Kidney tubule cell (primary cell): ENCODE measurements at places on chromosomes 16 and 17.

DNA sequence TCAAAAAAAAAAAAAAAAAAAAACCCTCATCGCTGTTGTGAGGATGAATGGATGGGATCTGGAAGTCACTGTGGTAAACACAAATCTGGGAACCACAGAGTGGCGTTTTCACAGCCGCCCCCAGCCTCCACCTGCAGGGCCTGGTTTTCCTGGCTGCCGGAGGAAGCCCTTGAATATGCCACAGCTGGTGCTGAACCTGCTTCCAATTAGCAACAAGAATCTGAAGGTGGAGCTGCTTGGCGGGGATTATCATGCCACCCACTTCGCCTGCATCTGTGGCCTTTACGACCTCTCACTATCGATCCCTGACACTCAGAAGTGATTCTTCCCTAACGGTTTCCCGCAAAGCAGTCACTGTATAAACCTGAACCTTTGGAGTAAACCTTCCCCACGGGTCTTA is 16.1 kb downstream of the MRM3 start:
- no peak for DNase-seq

DNA sequence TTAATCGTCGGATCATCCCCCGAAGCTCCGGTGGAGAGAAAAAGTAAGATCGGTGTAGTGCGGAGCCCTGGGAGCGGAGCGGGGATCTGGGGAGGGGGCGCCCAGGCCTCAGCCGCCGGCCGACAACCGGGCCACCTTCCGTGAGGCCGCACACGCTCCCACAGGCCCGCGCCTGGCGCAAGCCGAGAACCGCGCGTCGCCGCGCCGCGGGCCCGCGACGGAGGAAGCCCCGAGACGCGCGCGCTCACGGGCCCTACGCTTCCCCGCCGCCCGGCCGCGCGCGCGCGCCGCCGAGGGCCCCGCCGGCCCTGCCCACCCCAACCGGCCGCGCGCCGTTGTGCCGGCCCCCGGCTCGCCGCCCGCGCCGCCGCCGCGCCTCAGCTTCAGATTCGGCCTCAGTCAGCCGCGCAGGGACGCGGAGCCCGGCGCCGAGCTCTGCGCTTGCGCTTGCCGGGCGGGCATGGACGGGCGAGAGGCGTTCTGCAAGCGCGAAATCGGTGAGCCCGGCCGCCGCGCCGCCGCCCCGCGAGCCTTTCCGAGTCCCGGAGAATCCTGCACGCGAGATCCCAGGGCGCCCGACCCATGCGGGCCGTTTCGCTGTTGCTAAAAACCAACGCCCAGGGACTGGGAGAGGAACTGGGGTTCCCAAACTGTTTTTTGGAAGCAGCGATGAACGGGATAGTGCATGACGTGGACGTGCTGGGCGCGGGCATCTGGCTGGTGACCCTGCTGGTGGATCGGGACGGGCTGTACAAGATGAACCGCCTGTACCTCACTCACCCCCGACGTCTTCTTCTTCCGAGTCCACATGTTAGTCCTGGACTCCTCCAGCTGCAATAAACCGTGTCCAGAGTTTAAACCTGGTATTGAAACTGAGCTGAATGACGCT is 28.0 kb upstream of the LRRC37A start:
- peak; percentile 88 for DNase-seq

DNA sequence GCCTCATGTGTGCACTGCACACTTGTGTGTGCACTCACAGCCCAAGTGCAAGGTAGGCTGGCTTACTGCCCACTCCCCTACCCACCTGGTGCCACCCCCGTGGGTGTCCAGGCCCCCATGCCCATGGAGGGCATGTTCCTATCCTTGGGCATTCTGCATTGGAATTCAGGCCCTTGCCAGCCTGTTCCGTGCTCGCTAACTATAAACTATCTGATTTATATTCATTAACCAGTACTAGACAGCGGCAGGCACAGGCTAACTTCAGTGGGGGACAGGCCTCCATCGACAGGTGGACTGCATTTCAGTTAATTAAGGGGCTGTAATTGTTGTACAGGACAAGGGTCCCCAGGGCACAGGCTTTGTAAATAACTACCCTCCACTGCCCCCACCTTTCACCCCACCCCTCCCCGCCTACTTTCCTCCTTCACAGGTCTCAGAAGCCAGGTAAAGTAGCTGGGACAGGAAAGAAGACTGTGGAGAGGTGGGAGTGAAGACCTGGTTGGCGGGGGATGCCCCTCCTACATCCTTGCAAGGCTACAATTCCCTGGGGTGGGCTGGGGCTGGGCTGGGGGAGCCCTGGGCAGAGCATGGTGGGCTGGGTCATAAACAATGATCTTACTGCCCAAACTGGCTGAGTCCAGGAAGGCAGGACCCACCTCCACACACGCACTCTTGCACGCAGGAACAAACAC is 119.0 kb upstream of the LHX1 start:
- no peak for DNase-seq

DNA sequence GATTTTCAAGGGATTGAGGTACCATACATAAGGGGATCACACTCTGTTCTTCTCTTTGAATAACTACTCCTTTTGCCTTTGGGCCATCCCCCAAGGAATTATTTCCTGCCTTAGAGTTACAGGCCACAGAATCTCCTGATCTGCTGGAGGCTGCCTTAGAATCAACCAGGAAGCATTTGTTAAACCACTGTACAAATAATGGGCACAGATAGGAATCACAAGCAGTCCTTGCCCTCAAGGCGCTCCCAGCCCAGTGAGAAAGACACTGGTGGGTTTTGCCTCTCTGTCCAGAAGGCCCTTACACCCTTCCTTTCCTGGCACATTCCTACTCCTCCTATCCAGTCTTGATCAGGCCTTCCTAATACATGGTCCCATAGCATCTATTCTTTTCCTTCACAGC is 45.9 kb downstream of the MRTFB start:
- no peak for DNase-seq

DNA sequence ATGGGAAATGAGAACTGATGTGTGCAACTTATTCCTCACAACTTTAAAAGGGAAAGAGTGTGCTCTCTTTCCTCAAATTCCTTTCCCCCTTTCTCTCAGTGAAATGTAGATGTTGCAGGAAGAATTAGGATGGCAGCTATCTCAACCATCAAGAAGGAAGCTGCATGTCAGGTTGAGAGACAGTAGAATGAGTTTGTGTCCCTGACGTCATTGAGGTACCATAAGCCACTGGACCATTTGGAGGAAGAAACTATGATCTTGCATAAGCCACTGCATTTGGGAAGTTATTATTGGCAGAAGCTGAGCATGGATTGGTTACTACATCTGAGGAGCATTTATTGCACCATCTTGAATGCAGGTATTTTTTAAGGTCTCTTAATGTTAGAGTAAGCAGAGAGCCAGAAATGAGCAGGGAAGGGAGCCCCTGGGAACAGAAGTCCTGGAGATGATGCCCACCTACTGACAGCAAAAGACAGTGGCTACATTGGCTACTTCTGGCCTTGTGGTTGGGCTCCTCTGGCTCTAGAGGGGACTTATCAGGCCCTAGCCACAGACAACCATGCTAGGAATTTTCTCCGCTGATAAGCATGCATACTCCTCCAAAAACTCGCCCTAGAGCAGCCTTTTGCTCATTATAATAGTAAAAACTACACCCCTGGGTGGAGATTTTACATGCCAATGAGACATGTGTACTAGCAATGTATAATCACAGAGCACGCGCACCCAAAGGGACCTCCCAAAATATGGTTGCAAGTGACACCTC is 249.0 kb upstream of the SALL1 start:
- DNase-seq = no peak

DNA sequence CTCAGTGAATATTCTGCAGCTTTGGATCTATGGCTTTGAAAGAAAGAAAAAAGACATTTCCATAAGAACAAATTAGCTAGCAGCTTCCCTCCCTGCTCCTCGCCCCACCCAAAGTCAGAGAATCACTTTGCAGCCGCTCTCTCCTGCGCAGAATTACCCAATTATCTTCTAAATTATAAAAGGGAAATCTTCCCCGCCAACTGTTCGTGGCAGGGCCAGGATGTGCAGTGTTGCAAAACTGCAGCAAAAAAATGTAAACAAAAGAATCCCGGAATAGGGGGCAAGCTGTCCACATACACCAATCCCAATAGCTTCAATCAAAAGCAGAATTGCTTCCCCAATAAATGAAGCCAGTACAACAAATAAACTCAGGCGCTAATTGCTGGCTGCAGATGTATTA is 510.6 kb downstream of the RBFOX1 start:
- no peak for DNase-seq

- no peak for DNase-seq
Observed at GRCh38 chr17:66791347-66791746, 43.6 kb upstream of the CACNG5 start.

GRCh38 chr16:2745116-2745890 is 7.1 kb upstream of the SRRM2 start:
- DNase-seq = no peak

DNA sequence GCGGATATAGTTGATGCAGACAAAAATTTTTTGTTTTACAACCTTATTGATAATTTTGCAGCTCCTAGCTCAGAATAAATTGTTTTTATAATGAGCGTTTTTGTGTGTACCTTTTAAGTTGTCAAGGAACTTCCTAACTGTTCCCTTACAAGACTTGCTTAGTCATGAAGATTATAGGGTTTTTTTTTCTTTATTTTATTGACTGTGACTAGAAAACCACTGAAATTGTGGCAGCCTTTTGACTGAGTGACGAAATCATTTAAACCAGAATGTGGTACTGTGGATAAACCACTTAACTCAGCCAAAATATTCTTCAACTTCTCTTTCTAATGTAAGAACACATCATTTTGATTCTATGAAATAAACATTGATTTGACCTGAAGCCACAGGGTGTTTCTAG is 40.8 kb upstream of the VPS4A start:
- DNase-seq = no peak

DNA sequence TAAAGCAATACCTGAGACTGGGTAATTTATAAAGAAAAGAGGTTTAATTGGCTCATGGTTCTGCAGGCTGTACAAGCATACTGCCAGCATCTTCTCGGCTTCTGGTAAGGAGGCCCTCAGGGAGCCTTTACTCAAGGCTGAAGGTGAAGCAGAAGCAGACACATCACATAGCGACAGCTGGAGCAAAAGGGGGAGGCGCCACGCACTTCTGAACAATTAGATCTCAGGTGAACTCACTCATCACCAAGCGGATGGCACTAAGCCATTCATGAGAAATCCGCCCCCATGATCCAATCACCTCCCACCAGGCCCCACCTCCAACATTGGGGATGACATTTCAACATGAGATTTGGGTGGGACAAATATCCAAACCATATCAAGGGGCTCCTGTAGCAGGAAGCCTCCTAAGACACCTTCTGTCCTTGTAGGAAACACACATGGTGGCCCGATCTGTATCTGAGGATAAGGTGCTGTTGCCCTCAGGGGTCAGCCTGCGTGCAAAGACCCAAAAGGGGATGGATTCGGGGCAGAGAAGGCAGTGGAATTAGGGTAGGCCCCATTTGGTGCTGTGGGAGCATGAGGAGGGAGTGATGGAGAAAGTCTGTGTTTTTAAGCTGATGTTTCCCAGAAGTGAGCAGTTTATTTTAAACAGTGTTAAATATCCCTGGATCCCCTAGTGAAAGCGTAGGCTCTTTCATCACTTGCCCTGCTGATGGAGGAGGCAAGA is 23.0 kb downstream of the IL21R start:
- DNase-seq = no peak

- DNase-seq = no peak
Observed at GRCh38 chr16:66036184-66036583, 330.3 kb upstream of the CDH5 start.

DNA sequence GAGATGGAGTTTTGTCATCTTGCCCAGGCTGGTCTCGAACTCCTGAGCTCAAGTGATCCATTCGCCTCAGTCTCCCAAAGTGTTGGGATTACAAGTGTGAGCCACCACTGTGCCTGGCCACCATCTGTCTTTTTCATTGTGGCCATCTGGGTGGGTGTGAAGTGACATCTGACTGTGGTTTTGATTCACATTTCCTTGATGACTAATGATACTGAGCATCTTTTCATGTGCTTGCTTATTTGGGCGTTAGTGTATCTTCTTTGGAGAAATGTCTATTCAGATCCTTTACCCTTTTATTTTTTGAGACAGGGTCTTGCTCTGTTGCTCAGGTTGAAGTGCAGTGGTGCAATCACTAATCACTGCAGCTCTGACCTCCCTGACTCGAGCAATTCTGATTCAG is 53.9 kb upstream of the ERN1 start:
- DNase-seq = peak; percentile 74

- DNase-seq = peak; percentile 85
Observed at GRCh38 chr16:49602201-49602975, 228.8 kb downstream of the C16orf78 start.

DNA sequence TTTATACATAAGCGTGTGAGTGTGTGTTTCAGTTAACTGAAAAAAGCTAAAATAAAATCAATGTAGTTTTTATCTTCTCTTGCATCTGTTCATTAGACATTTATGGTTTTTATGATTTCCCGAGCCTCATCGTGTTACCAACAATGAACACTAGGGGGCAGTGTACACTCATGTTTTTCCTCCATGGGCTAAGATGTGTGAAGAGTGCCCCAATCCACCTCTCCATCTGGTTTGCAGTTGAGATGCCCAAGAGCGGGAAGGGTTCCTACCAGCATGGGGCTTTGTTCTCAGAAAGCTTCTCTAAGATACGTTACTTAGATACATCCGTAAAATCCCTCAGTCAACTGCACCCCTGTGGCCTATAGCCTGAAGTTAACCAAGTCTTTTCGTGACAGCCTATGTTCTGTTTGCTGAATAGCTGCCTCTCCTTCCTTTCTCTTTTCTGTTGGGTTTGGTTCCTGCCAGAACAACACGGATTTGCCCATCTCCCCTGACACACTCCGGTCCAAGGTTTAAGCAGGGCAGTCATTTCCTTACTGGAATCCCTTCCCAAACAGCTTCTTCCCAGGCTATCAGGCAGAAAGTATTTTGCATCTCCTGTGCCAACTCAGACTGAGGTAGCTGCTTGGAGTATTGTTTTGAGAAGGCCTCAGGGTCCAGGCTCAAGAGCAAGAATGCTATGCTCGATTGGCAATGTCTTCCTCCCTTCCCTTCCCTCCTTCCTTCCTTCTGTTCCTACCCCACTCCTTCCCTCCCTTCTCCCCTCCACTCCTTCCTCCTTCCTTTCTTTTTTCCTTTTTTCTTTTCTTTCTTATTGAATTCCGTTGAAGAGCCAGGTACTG is 12.9 kb upstream of the ELAC2 start:
- peak; percentile 48 for DNase-seq

- peak; percentile 23 for DNase-seq
Observed at GRCh38 chr16:11361701-11362451, 16.6 kb downstream of the RMI2 start.

DNA sequence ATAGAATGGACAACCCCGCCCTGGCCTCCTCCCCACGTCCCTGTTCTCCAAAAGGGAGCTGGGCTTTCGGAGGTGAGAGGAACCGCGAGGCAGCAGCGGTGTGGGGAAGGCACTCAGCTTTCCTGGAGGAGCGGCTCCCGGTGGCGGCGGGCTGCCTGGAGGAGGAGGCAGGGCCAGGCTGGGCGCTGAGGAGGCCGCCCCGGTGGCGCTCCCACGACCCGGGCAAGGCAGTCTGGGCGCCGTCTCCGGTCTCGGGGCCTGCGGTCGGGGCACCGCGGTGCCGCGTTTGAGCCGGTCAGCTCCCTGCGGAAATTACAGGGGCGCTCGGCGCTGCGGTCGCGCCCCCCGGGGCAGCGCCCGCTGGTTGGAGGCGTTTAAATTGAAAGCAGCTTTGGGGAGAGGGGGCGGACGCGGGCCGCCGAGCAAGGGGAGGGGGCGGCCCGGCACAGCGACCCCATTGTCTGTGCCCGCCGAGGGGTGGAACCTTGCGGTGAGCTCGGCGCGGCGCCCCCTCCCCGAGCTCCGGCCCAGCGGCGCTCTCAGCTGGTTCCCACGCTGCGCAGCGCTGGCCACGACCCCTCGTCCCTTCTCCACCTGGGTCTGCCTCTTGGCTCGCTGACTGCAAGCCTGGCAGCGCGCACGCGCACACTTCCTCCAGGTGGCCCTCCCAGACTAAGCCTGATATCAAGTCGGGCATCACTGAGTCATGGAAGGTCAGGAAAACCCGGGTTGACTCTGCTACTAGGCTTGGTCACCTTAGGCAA is 58.7 kb upstream of the DLX4 start:
- DNase-seq = peak; percentile 72
